DMS79 treated with DMSO at 0.1 percent for 48 hours (cell line): ENCODE measurements at places on chromosomes 1 and 21.

DNA sequence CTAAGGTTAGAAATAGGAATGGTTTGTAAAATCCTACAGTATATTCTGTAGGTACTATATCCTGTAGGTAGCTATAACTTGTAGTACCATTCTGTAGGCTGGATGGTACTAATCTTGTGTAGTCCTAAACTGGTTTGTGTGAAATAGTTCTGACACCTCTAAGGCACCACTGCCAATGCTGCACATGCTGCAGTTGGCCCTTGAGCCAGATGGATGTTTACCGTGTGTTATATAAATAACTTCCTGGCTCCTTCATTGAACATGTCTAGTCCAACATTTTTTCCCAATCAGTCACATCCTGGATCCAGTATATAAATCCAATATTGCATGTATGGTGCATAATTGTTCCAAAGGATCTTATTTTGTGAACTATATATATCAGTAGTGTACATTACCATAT is 89.5 kb upstream of the GNG4 start:
- DNase-seq = no peak

DNA sequence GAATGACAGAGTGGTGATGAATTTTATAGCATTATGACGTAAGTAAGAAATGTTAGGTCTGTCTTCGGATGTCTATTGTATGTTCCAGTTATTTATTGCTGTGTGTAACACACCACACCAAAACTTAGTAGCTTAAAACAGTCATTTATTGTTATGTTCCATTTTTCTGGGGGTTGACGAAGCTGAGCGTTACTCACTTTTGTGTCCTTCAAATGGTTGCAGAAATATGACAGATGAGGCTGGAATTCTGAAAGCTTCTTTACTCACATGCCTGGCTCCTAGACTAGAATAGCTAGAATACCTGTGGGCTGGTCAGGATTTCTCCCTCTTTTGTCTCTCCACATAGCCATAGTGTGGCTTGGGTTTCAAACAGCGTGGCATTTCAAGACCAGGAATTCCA is 62.1 kb upstream of the S1PR1 start:
- no peak for DNase-seq

DNA sequence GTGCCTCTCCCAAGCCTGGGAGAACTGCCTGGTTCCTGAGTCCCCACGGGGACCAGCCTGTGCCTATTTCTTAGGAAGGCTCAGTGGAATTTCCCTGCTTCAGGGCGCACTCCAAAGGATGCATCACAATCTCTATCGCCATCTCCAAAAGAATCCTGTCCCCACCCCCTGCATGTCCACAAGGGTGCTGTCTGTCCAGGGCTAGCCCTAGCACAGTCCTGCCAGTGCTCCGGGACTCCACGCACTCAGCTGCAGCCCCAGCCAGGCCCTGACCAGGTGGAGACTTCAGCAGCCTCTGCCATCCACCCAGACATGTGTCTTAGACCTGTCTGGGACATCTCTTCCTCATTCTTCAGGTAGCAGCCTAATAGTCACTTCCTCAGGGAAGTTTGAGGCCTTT is 199.7 kb downstream of the GRIK3 start:
- no peak for DNase-seq

DNA sequence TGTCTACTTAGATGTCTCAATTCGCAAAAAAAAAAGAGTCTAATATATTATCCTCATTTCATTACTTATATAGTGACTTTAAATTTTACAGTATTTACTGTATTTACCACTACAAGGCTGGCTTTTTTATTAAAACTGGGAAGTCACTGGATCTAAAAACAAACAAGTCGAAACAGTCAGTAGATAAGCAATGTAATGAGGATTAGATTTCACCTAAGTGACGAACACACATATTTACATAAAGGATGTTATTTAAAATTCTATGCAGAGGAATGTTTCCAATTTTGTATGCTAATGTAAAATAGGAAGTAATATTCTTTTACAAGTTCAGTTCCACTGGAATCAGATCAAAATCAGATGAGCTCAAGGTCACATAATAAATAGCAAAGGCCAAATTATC is 28.3 kb downstream of the TTC13 start:
- no peak for DNase-seq

DNA sequence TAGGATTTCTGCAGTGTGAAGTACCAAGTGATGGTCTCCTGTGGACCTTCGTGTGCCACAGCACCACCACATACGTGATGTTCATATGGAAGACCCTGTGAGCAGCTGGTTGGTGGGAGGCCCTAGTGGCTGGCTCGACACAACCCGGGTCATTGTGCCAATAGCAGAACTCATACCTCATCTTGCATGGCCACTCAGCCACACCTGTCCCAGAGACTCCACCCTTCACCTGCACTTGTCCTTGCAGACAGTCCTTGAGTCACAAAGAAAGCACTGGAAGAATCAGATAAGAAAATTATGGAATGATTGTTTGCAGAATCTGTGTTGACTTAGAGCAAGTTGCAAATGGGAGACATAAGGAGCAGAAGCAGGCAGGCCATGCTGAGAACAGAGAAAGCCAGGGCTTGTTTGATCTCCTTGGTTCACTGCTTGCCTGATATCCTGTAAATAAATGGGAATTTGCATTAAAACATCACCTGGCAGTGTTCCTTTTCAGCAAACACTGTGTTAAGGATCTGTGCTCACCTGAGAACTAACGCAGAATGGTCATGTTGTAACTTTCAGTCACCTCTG is 307.7 kb downstream of the SIPA1L2 start:
- DNase-seq = peak; percentile 97

DNA sequence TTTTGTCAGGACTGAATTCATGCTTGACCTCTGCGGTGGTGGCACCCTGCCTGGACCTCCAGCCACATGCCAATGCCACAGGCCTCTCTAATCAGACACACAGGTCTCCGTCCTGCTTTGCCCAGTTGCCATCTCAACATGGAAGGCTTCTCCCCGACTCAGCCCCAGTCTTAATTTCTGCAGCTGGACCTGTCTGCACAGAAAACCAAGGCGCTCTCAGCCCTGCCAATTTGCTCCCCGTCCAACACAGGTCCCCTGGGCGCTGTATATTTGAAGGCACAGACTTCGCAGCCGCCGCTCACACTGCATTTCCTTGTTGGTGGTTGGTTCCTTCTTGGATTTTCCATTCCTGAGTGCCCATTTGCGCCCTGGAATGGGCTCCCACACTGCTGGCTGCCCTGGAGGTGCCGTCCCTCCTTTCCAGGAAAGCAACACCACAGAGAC is 28.0 kb upstream of the PLEKHG5 start:
- peak; percentile 90 for DNase-seq

DNA sequence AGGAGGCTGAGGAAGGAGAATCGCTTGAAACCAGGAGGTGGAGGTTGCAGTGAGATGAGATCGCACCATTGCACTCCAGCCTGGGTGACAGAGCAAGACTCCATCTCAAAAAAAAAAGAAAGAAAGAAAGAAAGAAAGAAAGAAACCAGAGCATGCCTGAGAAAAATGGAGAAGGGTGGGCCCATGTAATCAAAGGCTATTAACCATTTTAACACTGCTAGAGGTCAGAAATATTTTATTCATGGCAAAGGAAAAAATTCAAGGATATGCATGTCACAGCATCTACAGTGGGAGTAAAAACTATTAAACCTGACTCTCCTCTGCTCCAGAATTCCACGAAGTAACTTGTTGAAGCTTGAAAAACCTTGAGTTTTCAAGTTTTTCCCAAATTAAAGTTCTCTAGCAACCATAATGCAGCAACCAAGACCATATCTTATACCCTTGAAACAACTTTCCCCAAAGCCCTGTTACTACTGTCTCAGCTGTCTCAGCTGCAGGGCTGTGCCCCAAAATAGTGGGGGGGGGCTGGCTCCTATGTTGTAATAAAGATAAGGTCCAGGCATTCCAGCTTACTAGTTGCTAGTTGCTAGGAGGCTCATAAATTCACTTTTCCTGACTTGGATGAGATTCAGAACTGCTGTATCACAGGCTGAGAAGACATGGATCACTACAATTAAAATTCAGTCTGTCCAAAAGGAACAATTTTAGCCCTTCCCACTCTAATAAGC is 112.9 kb upstream of the SOD1 start:
- no peak for DNase-seq

GRCh38 chr21:46038871-46039397 is 57.4 kb downstream of the COL6A1 start:
- no peak for DNase-seq

DNA sequence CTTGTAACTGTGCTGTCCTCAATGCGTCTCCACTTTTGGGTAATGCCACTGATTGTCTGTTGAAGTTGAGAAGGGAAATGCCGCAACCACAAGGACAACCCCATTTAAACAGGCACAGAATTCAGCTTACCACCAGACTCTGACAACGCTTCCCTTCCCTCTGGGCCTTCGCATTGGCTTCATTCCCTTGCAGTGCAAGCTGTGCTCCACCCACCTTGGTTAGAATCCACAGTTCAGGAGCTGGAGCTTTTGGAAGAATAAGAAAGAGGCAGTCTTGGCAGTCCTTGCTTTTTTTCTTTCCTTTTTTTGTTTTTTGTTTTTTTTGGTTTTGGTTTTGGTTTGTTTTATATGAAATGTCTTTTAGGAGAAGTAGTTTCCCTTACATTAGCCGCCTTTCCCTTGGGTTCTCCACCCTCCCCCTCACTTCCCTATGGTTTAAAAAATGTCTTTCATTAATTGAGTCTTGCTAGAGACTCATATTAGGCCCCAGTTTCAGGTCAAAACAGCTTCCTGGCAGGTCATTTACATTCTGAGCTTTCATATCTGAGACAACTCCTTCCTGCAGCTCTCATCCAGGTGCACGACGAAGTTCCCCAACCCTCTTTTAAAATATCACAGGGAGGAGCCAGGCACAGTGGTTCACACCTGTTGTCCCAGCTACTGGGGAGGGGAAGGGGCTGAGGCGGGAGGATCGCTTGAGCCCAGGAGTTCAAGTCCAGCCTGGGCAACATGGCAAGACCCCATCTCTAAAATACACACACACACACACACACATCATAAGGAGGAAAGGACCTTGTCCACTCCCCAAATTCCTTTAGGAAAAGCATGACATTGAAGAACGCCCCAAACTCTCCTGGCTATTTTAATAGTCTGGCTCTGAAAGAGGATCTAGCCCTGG is 20.7 kb upstream of the LAX1 start:
- DNase-seq = no peak

- DNase-seq = no peak
These were observed at the start of gene ADCY10 for GRCh38 chr1:167913895-167914496. Gene ADCY10 (minus strand): TSS chr1:167914134. CDS start chr1:167905140, 8,994 bp downstream.

- DNase-seq = no peak
These were observed 69.2 kb upstream of the KIF26B start for GRCh38 chr1:245085508-245086095.
